Esophagus squamous epithelium (tissue), 5 donors: ENCODE measurements at places on chromosomes 12 and 14.
A peak's percentile ranks its signal among the peaks of the same experiment; 100 is the strongest.

GRCh38 chr14:57057803-57058202 lies 210.9 kb downstream of the EXOC5 start:
- no peak for DNase-seq

DNA sequence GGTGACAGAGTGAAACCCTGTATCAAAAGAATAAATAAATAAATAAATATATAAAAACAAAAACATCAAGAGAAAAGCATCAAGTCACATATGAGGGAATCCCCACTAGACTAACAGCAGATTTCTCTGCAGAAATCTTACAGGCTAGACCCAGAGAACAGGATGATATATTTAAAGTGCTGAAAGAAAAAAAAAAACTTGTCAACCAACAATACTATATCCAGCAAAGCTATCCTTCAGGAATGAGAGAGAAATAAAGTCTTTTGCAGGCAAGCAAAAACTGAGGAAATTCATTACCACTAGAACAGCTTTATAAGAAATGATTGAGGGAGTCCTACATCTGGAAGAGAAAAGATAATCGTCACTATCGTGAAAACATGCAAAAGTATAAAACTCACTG lies 6.4 kb upstream of the SFSWAP start:
- no peak for DNase-seq

GRCh38 chr12:16563504-16563903 lies 42.5 kb downstream of the LMO3 start:
- no peak for DNase-seq

GRCh38 chr14:75449696-75450095 lies 21.9 kb downstream of the JDP2 start:
- no peak for DNase-seq

GRCh38 chr14:76868454-76869170 lies 42.4 kb downstream of the LRRC74A start:
- no peak for DNase-seq

- DNase-seq, result no peak
Measured at GRCh38 chr12:63420206-63420644, 248.1 kb downstream of the DPY19L2 start.

- no peak for DNase-seq
Measured at GRCh38 chr12:32117316-32117715, 10.7 kb downstream of the BICD1 start.

- no peak for DNase-seq
Measured at GRCh38 chr12:71475280-71475679, 35.7 kb downstream of the LGR5 start.

- no peak for DNase-seq
Measured at GRCh38 chr12:6899427-6899826, 5.2 kb upstream of the LRRC23 start.

- DNase-seq, result no peak
Measured at GRCh38 chr14:98056946-98057345, 1215.1 kb downstream of the BCL11B start.

GRCh38 chr12:10720974-10721650 lies 2.0 kb downstream of the YBX3 start:
- DNase-seq, result no peak

DNA sequence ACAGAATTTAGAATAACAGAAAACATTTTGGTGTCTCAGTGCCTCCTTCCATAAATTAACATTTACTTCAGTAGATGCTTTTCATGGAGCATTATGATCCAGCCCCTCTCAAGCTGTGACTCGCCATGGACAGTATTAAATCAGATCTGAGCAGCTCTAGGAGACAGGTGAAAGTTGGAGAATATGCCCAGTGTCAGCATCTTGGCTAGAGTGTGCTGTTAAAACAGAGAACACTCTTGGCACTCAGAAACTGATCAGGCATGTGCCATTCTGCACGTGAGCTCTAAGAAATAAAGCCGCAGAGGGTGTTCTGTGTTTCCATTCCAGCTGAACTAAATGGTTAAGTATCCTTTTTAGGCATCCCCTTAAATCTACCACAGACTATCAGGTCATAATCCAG lies 68.0 kb downstream of the DIP2B start:
- DNase-seq, result no peak

DNA sequence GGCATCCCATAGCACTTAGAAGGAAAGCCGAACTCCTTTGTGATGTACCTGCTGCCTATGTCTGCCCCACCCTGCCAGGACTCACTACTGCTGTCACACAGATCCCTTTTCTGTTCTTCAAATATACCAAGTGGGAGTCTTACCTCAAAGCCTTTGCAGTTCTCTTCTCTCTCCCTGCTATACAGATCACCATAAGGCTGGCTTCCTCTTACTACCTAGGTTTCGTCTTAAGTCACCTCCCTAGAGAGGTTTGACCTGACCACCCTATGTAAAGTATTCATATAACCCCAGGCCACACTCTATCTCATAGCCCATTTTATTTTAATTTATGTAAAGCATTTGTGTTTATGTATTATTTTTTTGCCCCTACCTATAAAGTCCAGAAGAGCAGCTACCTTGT lies 117.6 kb downstream of the CRADD start:
- DNase-seq, result no peak

DNA sequence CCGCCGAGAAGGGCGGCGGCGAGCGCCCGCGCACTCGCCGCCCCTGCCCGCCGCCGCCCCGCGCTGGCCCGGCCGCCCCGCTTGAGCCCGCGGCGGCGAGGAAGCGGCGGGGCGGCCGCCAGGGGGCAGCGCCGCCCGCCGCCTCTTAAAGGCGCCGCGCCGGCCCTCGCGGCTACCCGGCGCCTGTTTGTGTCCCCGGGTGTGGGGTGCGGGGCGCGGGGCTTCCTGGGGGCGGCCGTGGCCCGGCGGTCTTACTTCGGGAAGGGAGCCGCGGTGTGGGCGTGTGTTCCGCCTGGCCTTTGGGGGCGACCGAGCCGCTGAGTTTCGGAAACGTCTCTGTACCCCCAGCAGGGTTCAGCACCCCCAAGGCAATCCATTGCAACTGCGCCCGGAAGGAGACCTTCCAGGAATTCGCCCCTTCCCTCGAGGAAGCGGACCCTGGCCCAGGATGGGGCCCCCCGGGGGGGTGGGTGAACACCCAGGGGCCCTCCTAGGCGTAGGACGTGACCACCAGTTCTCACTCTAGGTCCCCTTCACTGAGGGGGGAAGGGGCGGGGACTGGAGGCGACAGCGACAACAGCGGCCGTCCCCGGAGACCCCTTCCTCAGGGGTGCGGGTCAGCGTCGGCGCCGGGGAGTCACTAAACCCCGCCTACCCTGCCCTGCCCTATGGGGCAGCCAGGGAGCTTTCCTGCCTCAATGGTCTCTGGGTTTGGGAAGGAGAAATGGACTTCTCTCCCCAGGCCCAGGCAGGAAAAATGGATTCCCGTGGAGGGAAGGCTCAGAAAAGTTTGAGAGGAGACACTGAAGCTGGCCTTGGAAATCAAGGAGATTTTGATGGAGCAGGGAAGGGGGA lies at the start of gene ITPK1:
Gene ITPK1, minus strand, starts transcription at position 105 of the 855 bp plus-strand sequence. CDS start 762 bp downstream, outside the sequence.
- no peak for DNase-seq

GRCh38 chr14:54489318-54489683 lies 521 bp upstream of the GMFB start:
- DNase-seq, result no peak

DNA sequence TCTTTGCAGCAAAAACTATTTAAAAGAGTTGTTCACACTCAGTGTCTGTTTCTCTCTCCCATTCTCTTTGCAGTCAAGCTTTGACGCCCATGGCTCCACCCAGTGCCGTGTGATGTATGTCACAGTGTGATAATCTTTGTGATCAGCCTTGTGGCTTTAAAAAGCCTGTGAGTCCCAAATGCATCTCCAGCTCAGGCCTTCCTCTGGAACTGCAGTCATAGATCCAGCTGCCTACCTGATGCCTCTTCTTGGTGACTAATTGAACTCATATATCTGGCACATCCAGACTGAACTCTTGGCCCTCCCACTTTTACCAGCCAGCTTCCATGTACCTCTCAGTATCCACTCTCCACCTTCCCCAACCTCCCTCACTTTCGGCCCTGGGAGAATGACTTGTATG lies 182.8 kb upstream of the ARHGAP5 start:
- DNase-seq, result no peak

DNA sequence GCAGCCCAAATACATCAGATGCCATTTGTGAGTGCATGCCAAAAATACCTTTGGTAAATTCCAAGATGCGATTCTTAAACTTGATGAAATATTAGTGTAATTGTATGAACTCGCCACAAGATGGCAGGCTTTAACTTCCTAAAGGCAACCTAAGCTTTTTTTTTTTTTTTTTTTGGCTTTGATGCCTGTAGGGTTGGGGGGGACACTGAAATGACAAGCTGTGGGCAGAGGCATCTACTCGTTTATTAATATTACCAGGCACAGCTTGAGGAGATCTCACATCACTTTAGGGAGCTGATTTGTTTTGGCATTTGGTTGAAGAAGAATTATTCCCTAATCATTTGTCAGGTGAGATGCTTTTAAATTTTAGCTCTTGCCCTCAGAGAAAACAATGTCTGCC lies 126.7 kb upstream of the CCDC196 start:
- DNase-seq, result no peak

GRCh38 chr14:21068521-21069387 lies 1.4 kb upstream of the ARHGEF40 start:
- DNase-seq, result no peak

DNA sequence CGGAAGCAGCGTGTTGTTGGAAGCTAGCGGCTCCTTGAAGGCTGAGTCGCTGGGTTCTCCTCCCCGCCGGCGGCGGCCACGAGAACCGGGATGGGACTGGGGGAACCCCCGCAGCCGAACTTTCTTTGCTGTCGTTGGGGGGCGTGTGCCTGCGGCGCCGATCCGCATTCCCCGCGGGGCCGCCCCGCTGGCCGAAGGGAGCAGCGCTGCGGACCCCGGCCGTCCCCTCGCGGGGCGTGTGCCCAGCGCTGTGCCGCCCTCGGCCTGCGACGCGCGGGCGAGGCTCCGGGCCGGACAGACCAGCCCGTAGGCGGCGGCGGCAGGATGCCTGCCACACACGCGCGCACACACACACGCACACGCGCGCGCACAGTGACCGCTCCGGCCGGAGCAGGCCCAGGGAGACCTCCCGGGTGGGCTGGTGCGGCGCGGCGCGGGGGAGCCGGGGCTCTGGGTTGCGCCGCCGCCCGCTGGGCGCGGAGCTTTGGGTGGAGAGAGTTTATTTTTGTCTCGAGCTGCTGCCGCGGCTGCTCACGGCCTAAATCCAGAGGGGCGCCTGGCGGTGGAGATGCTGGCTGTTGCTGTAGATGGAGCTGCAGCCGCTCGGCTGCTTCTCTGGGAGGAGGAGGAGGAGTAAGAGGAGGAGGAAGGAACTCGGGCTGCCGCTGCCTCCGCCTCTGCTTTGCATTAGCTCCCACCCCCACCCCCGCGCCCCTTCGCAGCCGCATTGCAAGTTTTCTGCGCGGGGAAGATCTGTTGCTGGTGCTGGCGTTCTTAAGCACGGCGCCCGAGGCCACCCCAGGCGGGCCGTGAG lies at the start of gene SAMD4A:
Gene SAMD4A, plus strand, starts transcription at position 719 of the 814 bp plus-strand sequence. CDS start 789 bp downstream, outside the sequence.
- DNase-seq, result peak; percentile 39

- DNase-seq, result no peak
Measured at GRCh38 chr14:58772116-58772515, 134.4 kb downstream of the DACT1 start.

DNA sequence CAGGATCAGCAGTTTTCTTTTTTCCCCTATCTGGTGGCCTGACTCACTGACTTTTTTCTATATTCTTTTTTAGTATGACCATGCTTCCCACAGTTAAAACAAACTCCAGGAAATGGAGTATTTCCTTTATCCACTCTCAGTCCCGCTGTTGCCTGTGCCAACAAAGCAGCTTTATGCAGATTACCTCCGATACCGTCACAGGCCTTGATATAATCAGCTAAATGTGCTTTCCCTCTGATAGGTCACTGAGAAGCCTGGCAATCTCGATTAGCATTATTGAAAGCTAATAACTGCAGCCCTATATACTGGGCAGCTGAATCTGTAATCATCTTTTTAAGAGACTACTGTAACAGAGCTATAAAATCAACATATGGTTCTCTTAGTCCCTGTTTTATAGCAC lies 243.6 kb downstream of the KIF21A start:
- DNase-seq, result no peak

- no peak for DNase-seq
Measured at GRCh38 chr12:63997198-63997597, 152.7 kb downstream of the SRGAP1 start.

- DNase-seq, result no peak
Measured at GRCh38 chr12:81863406-81863805, 104.3 kb upstream of the PPFIA2 start.

DNA sequence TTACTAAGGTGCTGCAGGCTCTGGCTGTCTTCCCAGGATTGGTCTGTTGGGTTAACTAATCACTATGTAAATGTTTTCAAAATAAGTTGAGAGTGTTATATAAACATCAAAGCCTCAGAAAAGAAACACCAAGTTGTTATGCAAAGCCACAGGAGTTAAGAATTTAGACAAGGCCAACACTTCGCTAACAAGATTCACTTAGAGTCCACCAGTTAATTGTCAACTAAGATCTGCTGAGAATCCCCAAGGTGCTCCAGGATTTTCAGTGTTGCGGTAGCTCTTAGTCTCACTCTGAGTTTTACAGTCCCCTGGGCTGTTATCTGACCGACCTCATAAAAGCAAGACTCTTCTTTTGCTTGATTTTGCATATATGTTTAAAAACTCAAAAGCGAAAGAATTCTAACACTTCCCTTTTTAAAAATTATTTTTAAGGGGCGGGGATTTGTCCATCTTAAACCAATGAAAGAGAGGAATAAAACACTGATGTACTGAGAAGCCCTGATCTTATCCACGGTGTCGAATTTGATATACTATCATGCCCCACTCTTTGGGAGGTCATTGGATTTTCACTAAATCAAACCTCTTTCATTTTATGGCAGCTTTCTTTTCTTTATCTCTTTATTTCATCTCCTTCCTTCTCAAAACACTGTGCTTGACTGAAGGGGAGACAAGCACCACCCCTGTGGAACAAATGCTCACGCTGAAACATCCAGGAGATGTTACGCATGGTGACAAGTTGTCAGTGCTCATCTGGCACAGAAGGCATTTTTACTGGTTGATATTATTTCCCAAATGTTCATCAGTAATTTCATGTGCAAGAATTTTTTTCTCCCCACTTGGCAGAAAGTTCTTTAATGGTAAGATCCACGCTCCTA lies 7.0 kb downstream of the NIN start:
- DNase-seq, result no peak

DNA sequence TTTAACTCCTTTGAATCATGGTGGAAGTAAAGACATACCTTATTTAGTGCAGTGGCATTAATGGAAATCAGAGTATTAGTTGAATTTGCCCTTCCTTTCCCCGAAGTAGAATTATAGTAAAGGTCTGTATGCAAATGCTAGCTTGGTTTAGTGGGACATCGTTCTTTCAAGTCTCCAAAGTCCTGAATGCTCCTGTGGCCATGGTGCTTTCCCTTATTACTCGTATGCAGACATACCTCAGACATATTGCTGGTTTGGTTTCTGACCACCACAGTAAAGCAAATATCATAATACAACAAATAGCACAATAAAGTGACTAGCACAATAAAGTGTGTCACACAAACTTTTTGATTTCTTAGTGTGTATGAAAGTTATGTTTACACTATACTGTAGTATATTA lies 52.3 kb downstream of the MNAT1 start:
- DNase-seq, result no peak

- DNase-seq, result no peak
Measured at GRCh38 chr12:39613525-39613924, 6.1 kb downstream of the ABCD2 start.

GRCh38 chr12:93663006-93663728 lies 14.0 kb upstream of the CRADD start:
- DNase-seq, result no peak
